CD4-positive, alpha-beta T cell treated with Interferon gamma for 1 hour (primary cell): ENCODE measurements at places on chromosomes 2 and 18.

DNA sequence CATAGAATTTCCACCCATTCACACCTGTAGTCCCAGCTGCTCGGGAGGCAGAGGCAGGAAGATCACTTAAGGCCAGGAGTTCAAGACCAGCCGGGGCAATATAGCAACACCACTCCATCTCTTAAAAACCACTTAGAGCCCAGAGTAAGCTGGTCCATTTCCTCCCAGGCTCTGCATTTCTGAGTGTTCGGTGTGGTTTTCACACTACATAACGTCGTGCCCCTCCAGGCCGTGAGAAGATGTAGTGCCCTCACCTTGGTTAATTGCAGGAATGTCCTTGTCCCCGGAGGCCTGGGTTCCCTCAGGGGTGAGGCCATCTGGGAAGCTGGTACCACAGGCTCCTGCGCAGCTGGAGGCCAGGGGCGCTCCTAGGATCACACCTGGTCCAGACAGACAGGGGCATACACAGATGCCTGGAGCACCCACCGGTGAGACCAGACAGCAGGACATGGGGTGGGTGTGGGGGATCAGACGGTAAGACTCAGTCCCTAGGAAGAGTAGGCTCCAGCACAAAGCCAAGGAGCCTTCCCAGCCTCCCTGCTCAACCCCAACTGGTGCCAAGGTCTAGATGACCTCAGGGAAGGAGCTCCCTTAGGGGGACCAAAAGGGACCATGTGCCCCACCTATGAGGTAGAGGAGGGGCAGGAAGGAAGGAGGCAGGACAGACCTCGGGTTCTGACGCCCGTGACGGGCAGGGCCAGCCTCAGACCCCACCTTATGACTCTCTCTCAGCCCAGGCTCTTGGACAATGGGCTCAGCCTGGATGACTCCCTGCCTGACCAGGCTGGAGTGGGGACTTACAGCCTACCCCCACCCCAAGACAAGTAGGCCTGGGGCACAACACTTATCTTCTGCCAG is 752 bp downstream of the ASTL start:
- DNase-seq = peak; percentile 1

DNA sequence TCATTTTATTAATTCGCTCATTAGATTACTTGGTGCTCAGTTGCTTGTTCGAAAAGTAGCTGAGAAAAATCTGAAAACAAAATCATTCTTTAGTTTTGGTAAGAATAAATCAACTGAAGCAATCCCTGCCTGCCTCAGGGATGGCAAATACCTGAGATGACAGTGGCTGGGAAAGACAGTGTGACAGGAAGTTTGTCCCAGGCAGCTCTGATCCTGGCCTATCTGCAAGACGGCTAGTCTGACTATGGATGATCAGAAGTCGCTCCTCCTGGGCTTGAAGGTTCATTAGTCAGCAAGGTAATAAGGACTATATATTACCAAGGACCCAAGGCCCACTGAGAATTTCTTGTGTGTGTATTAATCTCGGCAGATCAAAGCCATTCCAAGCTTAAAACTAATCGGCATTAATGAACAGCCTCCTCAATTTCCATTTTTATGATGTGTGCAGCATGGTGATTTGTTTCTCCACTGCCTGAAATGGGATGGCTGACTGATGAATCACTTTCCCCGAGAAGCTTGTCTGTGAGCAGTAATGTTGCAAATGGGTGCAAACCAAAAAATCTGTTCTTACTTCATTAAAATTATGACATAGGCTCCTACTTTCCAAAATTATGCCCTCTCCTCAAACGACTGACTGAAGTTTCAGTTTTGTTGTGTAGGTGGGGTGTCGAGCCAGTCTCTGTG is 199.9 kb downstream of the ACTR3 start:
- no peak for DNase-seq

GRCh38 chr2:59217360-59217759 is 976.2 kb upstream of the FANCL start:
- DNase-seq = no peak

DNA sequence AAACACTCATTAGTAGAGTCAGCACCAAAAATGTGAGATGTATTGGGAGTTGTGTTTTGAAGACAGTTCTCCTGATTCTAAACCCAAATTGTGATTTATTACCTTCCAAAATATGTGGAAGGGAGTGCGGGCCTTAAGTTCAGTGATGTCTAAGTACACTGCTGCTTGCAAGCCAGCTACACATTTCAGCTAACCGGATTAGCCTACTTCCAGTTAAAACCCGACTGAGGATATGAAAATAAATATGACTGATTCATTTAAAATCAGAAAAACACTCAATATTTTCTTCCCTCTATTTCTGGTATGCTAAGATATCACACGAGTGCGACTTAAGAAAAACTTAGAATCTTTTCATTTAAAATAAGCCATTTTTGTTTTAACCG is 907 bp downstream of the FHL2 start:
- DNase-seq = no peak

- DNase-seq = peak; percentile 48
Measured at GRCh38 chr2:33477473-33478468, 1.3 kb downstream of the RASGRP3 start.

DNA sequence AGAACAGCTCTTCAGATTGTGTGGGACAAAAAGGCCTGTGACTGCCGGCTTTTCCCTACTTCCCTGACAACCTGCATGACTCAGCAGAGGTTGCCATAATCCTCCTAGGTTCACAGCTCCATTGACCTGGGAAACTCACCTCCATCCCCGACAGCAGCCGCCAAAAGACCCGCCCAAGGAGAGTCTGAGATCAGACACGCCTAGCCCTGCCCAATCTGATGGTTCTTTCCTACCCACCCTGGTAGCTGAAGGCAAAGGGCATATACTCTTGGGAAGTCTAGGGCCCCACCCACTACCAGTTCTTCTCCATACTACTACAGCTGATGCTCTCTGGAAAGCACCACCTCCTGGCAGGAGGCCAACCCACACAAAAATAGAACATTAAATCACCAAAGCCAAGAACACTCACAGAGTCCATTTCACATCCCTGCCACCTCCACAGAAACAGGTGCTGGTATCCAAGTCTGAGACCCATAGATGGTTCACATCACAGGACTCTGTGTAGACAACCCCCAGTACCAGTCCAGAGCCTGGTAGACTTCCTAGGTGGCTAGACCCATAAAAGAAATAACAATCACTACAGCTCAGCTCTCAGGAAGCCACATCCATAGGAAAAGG is 140.6 kb downstream of the NETO1 start:
- DNase-seq = no peak

- DNase-seq = no peak
Measured at GRCh38 chr2:74045454-74045853, 60.7 kb downstream of the TET3 start.

DNA sequence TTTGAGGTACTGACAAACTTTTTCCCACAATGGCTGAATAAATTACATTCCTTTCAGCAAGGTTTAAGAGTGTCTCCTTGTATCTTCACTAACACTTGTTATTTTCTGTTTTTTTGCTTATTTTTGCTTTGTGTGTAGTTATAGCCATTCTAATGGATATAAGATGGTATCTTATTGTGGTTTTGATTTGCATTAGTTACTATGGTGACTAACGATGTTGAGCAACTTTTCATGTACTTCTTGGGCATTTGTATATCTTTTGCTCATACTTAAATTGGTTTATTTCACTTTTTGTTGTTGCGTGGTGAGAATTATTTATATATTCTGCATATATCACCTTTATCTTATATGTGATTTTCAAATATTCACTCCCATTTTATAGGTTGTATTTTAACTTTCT is 79.9 kb upstream of the FSIP2 start:
- DNase-seq = no peak
